ENCODE measurements at places on chromosomes 1 and 21.
A peak's percentile ranks its signal among the peaks of the same experiment; 100 is the strongest.

DNA sequence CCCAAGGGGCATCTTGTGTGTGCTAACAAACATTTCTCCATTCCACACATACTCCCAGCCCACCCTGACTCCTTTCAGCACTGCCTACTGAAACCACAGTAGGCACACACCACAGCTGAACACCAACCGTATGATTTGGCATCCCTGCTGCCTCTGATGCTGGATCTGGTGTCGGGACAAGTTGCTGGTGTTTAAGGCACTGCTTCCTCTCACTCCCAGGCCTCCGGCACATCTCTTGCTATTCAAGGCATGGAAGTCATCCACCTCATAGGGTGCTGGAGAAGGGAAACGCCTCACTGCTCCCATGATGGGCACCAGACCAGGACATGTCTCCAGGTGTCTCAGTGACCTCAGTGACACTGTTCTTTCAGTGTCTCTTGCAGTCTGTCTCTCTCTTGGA, 2.4 kb upstream of the ITLN2 start:
- no peak for DNase-seq

DNA sequence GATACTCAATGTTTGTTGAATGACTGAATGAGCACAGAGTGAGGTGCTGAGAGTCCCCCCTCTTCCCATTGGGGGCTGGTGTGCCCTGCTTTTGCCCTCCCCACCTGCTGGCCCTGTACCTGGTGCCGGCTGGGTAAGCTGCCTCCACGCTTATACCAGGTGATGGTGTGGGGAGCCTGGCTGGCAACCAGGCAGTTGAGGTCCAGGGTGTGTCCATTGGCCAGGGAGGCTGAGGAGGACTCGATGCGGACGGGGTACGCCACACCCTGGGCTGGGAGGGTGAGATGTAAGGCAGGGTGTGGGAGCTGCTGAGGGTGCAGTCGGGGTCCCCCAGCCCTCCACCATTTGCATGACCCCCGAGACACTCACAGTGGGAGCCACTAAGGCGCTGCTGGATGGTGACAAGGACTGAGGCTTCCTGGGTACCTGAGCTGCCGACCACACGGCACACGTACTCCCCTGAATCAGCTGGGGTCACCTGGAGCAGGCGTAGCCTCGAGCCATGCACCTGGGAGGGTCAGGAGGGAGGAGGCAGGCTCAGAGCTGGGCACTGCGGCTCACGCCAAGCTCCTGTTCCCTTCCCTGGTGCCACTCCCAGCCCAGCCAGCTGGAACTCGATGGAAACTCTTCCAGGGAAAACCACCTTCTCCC, 36.6 kb downstream of the LDLRAD2 start:
- no peak for DNase-seq

GRCh38 chr1:23916209-23917131, 3.3 kb upstream of the CNR2 start:
- DNase-seq = peak; percentile 67

DNA sequence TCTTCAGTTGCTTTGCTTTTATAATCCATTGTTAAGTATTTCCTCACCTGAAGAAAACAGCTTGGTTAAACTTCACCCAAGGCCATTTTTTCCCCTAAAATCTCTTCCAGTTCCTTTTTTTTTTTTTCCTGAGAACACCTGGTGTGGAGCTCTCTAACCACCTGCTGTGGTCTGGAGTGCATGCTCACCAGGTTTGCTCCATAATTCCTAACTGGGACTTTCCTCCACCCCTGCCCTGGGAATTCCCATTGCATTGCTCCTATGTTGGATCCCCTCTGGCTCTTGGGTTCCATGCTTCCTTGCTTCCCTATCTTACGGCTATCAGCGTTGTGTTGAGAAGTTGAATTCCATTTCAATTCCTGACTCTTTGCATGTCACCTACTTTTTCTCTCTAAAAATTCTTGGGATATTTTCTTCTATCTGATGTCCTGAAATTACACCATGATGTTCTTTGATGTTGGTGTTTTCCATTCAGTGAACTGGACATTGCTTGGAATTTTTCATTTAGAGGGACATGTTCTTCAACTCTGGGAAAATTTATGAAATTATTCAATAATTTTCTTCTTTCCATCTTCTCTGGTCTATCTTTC, 19.6 kb upstream of the DYRK1A start:
- no peak for DNase-seq

GRCh38 chr1:100152271-100152670, 19.3 kb downstream of the TRMT13 start:
- no peak for DNase-seq

GRCh38 chr1:214404571-214405213, 123.7 kb downstream of the SMYD2 start:
- no peak for DNase-seq

DNA sequence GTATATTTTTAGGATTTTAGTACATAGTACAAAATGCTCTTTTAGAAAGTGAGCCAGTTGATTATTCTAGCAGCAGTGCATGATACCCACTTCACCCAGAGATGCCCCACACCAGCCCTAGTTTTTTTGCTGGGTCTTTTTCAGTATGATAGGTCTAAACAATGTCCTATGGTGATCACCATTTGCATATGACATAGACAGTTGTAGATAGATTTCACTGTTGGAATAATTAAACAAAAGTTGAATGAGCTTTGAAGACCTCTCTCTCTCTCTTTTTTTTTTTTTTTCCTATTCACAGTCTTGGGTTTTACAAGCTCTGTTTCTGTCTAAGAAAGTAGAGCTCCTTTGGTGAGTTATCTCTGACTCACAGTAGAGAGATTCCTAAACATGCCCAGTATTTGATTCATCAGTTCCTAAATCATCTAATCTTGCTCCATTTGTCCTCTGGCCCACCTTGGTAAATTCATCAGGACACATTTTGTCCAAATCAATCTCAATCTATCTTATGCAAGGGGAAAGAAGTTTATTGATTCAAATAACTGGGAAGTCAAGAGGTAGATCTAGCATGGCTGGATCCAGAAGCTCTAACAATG, 44.7 kb upstream of the VAV3 start:
- DNase-seq = no peak

DNA sequence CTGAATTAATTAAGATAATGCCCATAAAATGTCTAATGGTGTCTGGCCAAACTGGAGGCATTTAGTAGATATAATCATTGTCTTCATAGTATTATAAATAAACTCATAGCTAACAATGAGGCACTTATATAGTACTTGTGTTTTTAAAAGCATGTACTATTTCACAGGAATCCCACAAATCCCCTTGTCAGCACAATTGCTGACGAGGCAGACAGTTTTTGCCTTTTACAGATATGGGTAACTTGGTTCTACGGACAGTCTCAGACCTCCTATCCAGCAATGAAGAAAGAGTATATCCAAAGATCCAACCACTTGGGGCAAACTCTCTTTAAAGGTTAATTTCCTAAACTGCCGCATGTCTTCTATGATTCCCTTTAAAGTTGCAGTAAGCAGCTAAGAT, 73.7 kb downstream of the ATP1B1 start:
- no peak for DNase-seq

DNA sequence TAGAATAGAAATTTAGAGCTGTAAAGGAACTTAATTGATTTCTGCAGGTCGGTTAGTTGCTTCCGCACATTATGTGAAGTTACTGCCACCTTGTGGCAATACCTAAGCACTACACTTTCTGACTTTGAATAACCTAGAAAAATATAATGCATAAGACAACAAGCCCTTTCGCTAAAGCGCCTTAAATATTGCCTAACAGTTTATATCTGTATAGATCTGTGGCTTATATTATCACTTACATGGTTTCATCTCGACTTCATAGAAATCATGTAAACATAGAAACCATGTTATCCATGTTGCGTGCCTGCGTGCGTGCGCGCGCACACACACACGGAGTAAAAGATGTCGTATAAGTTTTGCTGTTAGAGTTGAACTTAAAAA, 10.9 kb upstream of the IFI16 start:
- peak; percentile 70 for DNase-seq

- no peak for DNase-seq
Measured at GRCh38 chr21:41201385-41201784, 33.4 kb downstream of the BACE2 start.

DNA sequence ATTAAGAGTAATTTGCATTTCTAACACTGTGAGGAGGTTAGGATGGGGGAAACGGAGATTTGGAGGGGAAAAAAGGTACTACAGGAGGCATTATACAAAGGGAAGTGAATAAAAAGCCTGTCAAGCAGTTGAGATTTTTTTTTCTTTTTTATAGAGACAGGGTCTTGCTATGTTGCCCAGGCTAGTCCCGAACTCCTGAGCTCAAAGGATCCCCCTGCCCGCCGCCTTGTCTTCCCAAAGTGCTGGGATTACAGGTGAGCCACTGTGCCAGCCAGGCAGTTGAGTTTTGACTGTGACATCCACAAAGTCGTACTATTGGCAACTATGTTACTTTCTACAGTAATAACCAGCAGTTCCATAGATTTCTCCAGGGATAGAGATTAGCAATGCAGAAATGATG, 2.6 kb downstream of the CLCC1 start:
- DNase-seq = no peak

DNA sequence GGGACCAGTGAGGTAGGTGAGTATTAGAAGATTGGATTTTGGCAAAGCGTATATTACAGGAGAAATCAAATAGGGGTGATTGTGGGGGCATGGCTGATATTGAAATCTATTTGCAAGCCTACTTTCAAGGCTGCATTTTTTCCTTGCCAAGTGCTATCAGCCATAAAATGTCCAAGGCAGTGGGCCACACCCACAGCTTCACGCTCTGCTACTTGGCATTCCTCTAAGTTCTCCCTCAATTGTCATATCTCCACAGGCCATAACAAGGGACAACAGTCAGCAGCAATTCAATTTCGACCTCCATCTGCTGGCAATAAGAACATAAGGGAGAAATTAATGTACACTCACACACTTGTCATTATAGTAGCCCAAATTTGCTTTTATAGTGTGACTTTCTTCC, 667.1 kb upstream of the PKN2 start:
- no peak for DNase-seq
